ENCODE measurements at places on chromosomes 7 and 10. TPM values are rescaled to one million over a fixed set of nuclear protein-coding genes. Genes with fewer than 3 reads are reported as not detected.

GRCh38 chr10:70596110-70596798 is 6.3 kb downstream of the PRF1 start:
- peaks cover 43% of the 10 kb centered on the region for H3K36me3 ChIP-seq
- no peak for DNase-seq
- H3K27me3 ChIP-seq, result no peaks in the 10 kb centered on the region
- no peak overlapping the region for H3K27ac ChIP-seq

The ADARB2 gene
- 0.28 TPM for total RNA-seq

DNA sequence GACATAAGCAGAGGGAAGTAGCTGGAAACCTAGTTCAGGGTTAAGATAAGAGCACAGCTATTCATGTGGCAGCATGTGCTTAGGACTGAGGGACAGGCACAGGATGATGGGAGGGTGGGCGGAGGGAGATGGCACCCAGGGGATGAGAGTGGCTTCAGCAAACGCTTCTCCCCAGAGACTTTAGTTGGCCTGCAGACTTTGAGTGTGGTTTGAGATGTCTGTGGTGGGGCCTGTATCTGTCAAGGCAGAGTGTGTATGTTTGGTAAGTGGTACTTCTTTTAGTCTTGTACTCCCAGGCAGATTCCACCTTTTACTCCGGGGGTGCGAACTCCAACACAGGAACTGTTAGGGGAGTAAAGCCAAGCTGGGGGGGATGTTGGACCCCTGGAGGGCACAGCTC is 88.9 kb downstream of the WDFY4 start:
- no peaks in the 10 kb centered on the region for H3K27me3 ChIP-seq
- H3K27ac ChIP-seq, result no peak overlapping the region
- H3K4me3 ChIP-seq, result no peak overlapping the region

GRCh38 chr7:20514364-20514763 is 101.1 kb upstream of the ABCB5 start:
- DNase-seq, result no peak
- H3K4me1 ChIP-seq, result no peaks in the 10 kb centered on the region
- H3K27ac ChIP-seq, result no peak overlapping the region
- H3K36me3 ChIP-seq, result no peaks in the 10 kb centered on the region

The ADAMTS14 gene
- not detected for total RNA-seq

The LGI1 gene
- not detected for total RNA-seq

GRCh38 chr10:124005091-124005490 is 88.3 kb downstream of the CHST15 start:
- H3K36me3 ChIP-seq, result no peaks in the 10 kb centered on the region
- H3K27me3 ChIP-seq, result peaks cover 2% of the 10 kb centered on the region
- H3K27ac ChIP-seq, result no peak overlapping the region
